ENCODE measurements at places on chromosomes 5 and 9.

DNA sequence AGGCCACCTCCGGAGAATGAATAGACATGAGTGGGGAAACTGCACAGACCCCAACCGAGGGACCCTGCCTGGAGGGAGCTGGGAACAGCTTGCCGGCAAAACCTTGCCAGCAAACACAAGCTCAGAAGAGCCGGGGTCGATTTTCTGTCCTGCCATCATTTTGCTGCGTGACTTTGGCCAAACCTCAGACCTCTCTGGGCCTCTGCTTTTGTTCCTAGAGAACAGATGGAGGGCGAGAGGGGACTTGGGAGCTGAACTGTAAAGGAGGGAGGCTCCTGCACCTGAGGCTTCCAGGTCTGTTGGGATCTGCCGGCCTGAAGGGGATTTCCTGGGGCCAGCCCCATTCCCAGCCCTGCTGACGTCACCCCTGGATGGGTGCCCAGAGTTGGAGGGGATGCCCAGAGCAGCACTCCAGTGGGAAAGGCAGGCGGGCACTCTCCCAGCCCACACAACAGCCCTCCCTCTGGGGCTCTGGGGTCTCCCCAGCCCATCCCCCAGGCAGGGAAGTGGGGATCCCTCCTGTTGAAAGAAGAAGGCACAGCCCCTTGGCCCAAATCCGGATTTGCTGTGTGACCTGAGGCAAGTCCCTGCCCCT is 40.4 kb upstream of the SYNPO start:
- peak; percentile 85 for DNase-seq

DNA sequence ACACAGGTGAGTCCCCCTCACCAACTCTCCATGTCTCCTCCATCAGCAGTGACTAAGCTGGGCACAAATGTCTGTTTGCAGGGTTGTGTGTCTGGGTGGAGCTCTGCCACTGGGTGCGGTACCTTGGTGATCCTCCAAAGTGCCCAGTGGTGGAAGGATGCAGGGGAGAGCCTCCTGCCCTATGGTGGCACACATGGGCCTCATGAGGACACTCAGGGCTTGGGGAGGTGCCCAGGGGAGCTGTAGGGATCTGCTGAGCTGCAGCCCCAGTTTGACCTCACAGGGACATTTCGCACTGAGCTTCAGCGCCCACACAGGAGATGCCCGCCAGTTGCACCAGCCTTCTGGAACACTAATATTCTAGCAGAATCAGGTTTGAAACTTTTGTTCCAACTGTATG is 29.5 kb downstream of the S1PR3 start:
- no peak for DNase-seq

DNA sequence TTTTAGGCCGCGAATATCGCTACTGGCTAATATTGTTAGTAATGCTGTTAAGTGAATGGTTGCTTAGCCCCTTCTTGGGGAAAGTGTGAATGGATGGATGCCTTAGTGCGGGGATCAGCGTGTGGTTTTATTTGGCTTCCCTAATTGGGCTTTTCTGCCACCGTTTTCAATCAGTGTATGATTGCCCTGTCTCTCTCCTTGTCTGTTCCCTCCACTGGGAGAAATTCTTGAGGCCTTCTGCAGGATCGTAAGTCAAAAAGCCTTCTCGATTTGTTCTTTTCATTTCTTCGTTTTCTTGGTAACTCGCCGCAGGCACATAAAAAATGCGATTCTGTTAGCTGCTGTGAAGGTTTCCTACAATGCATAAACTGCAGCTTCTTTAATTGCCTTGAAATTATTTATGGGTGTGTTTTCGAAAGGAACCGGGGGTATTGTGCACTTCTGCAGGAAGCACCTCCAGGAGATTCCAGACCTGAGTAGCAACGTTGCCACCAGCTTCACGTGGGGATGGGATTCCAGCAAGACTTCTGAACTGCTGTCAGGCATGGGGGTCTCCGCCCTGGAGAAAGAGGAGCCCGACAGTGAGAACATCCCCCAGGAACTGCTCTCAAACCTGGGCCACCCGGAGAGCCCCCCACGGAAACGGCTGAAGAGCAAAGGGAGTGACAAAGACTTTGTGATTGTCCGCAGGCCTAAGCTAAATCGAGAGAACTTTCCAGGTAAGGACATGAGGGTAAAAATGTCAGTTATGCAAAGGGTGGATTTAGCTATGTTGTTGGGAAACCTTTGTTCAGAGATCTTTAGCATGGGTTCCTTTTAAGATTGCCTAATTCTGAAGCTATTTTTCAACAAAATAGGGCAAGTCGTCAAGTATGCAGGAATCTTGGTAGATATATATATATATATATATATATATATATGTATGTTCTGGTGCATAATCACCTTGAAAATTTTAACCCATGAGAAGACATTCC is 700 bp downstream of the SKP2 start:
- no peak for DNase-seq

DNA sequence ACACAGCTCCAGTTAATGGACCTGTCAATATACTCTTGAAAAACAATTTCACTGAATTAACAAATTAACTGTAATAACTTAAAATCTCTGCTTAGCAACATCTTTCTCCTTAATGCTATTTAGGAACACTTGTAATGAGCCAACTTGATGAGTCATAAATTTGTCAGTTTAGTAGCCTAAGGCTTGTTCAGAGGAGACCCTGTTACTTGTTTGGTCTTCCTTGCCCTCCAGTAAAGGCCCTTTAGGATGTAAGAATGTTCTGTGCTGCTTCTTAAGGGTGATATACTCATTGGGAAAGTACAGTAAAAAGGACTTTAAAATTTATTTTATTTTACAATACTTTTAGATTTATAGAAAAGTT is 11.4 kb upstream of the MATR3 start:
- no peak for DNase-seq

- no peak for DNase-seq
These were observed 18.1 kb upstream of the ZBTB34 start for GRCh38 chr9:126842220-126842842.

DNA sequence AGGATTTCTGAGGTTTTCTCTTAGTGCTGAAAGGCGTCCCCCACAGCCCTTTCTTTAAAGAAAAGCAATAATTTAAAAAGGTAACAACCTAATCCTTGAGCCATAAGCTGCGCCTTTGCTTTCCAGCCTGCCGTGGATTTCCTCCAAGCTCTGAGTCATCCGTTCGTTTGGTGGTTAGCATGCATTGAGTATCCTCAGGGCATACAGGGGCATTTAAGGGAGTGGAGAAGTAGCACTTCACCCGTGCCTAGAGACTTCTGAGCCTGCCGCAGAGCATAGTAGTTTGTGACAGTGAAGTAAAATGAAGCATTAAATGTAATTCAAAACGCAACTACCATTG is 892 bp upstream of the TNC start:
- no peak for DNase-seq

GRCh38 chr5:87524217-87524616 is 111.5 kb upstream of the CCNH start:
- no peak for DNase-seq

DNA sequence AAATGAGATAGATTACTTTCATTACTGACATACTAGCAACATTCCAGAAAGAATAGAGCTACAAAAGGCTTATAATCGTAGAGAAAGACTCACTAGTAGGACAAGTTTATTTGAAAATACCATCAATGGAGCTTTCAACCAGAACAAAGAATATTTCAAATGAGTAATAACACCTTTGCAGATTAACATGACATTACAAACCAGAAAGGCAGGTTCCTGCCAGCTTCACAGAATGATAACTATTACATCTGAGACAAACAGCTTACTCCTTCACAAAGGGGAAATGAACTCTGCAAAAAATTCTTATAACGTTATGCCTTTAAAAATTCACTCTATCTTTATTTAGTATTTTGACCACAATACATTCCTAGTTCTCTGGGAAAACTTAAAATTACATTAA is 103.1 kb downstream of the EPB41L4A start:
- DNase-seq, result no peak

- DNase-seq, result no peak
These were observed 307.6 kb downstream of the CTNND2 start for GRCh38 chr5:11596657-11597071.

- DNase-seq, result no peak
These were observed 72.3 kb upstream of the PRLR start for GRCh38 chr5:35302544-35302943.

DNA sequence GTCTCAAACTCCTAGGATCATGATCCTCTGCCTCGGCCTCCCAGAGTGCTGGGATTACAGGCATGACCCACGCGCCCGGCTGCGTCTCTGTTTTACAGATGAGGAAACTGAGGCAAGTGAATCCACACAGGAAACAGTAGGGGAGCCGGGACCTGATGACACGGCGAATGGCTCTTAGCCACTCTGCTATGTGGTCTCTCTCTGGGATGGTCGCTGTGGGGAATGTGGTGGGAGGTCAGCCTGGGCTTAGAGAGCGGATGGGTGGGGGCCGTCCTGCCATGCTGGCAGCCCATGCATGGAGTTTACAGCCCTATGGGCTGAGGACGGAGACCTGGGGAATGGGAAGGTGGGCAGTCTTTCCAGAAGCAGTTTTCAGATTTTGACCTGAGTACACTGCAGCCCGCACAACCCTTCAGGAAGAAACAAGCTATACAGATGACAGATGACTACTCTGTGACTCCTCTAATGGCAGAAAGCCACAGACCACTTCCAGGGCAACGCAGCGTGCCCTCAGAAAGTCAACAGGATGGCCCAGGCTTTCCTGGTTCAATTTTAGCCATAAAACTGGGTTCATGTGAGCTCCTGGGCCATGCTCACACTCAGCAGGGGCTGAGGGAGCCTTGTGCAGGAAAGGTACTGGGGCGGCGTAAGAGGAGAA is 136.1 kb upstream of the RAPGEF1 start:
- no peak for DNase-seq

GRCh38 chr5:115069087-115069968 is 100.4 kb downstream of the TRIM36 start:
- no peak for DNase-seq

- no peak for DNase-seq
These were observed 45.3 kb downstream of the PTPN3 start for GRCh38 chr9:109452761-109453160.

GRCh38 chr5:2459251-2459650 is 292.2 kb downstream of the IRX2 start:
- no peak for DNase-seq

- DNase-seq, result no peak
These were observed 149.6 kb upstream of the C9orf72 start for GRCh38 chr9:27722866-27723265.

GRCh38 chr5:158920736-158921135 is 179.0 kb downstream of the EBF1 start:
- no peak for DNase-seq

DNA sequence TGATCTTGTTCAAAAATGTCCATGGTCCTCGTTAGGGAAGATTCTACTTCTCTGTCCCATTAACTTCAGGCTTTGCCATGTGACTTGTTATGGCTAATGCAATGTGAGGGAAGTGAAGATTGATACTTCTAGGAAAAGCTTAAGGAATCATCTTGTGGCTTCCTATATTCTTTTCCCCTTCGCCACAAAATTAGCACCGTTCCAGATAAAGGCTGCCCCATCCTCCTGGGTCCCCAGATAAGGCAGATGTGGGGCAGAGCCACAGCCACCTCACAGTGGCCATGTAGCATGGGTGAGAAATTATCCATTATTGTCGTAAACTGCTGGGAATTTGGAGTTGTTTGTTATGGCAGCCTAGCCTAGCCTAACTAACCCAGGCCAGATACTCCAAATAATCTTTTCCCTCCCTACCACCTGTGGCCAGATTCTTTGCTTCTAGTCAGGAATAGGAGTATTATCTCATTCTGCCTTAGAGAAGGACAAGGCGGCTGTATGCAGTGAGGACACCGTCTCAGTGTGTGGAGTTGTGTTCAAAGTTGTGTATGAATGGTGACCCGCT is 31.9 kb upstream of the BOD1 start:
- no peak for DNase-seq

DNA sequence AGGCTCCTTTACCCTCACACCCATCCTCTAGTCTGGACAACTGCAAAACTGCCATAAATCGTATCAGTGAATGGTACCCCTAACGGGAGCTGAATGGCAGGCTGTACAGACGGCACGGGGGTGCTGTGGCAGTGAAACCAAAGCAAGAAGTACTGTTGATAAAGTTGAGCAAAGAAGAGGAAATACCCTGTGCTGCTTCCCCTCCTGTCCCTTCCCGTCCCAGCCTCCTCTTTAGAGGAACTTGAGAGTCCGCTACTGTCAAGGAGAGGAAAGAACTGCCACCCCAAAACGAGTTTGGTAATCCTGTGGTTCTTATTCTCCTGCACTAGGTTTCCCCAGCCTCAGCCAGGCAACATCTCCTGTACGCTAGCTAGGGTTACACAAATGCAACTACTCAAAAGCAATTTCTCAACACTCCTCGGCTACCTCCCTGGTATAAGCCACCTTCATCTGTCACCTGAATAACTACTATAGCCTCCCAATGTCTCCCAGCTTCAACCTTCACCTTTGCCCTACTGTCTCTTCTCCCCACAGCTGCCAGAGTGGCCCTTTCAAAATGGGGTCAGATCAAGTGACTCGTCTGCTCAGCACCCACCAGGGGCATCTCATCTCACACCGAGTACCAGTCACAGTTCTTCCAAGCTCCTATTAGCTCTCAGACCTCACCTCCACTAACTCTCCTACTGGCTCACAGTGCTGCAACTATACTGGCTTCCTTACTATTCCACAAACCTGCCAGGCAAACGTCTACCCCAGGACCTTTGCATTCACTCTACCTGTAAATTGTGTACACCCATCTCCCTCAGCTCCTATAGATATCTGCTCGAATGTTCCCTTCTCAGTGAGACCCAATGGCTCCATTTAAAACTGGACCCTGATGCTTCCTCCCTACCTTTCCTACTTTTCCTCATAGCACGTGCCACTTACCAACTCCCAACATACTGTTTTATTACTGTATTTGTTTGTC is 4.1 kb downstream of the GLRX start:
- DNase-seq, result no peak

DNA sequence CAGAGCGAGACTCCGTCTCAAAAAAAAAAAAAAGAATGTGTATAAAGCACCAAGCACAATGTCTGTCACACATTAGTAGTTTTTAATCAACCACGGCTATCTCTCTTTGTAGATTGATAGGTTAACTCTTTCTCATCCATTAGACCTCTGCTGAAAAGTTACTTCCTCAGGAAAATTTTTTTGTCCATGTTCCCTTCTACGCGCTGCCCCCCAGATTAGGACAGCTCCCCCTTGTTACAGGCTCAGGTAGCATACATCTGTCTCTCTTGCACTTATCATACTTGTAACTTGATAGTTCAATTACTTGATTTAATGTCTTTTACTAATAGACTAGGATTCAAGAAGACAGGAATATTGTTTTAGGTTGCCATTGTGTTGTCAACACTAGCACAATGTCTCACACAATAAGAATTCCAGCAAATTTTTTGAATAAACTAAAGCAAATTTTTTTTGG is 1.5 kb downstream of the SPDL1 start:
- no peak for DNase-seq

DNA sequence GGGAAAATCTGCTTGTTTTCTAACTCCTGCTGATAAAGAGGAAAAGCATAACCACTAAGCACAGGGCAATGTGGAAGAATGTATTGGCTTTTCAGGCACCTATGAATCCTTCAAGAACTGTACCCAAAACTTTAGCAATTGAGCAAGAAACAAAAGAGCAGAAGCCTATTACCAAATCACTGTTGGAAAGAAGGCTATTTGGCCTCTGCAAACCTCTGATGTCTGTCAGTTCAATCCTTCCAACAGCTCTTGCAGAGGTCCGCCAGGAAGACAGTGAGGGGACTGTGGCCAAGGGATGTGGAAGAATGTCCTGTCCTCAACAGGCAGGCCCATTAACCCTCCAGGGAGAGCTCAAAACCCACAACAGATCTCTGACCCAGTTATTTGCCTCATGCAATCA is 328.6 kb downstream of the ENC1 start:
- DNase-seq, result no peak
